Stimulated activated CD8-positive, alpha-beta memory T cell treated with anti-CD3 and anti-CD28 coated beads, Interleukin-2, amount 100 ng/mL, for 1 hour (primary cell): ENCODE measurements at places on chromosomes 1 and 21.

DNA sequence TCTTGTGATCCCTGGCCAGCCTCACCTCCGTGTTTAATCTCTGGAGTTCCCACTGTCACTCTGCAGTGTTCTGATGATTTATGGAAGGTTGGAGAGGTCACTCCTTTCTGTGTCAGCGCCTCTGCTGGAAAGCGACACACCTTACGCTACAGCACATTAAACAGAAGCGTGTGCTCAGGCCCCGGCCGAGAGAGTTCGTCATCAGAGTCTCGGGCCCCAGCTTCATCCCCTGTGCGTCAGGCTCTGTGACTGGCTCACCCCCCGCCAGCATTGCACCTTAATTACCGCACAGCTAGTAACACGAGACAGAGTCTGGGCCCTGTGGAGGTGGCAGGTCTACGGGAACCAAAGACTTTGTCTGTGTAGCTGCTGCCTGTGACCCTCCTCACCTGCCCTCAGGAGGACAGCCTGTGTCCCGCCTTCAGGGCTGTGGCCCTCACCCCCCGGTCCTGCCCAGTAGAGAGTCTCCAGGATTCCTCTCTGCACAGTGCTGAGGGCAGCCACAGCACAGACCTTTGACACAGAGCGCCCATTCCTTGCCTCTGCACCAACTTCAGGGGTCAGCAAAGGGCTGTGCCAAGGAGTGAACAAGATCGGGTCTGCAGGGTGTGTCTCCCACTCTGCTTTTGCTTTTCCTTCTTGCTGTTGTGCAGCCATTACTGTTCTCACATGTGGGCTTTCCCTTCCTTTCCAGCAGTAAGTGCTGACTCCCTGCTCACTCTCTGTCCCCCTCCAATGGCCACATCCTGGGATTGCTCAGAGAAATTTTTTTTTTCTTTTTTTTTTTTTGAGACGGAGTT lies 157.6 kb downstream of the PGBD5 start:
- no peak for DNase-seq

- no peak for DNase-seq
Observed at GRCh38 chr1:211965108-211965805, 70.1 kb downstream of the INTS7 start.

DNA sequence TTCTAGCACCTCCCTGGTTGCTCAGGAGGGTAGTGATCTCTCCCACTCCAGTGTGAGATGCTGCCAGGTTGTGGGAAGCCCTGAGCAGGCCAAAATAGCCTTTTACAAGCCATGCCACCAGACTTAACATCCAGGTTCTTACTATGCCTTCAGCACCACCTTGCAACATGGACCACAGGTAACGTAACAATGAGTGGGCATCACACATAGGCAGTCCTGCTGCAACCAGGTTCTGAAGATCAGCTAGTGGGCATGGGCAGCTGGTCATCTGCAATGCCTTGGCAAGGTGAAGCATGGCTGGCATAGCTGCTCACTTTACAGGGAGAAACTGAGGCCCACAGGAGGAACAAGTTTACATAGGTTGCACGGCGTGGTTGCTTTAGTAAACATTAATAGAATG lies 40.7 kb downstream of the DHCR24 start:
- no peak for DNase-seq

DNA sequence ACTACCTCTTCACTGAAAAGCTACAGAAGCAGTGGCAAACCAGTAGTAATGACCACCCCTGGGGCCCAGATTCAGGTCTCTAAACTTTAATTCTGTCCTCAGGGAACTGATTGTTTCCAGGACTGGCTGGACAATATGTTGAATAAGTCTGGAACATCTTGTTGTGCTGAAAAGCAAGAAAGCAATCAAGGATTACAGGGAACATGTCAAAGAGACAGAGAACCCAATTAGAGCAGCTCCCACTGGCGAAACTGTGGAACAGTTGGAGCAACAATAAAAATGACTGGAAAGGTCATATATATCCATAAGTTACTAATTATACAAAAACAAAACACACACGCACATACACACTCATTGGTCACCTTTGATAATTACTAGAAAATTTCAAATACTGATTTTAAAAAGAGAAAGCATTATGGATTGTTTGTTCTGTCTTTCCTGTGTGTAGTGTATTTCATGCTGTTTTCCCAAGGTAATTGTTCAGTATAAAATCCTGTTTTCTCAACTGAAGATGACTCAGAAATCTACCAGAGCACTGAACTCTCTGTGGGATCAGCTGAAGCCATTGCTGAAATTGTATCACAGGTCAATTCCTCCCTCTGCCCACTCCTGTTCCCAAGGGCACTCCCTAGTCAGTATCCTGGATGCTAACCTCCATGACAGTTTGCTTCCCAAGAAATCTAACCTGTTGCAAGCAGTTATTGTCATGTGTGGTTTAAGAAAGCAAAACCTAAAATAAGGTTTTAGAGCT lies 83.6 kb upstream of the RGS1 start:
- no peak for DNase-seq

- no peak for DNase-seq
Observed at GRCh38 chr1:60903591-60903990, 178.8 kb upstream of the NFIA start.
